NCI-H460 (cell line): ENCODE measurements at places on chromosomes 3 and 15.
A peak's percentile ranks its signal among the peaks of the same experiment; 100 is the strongest.

DNA sequence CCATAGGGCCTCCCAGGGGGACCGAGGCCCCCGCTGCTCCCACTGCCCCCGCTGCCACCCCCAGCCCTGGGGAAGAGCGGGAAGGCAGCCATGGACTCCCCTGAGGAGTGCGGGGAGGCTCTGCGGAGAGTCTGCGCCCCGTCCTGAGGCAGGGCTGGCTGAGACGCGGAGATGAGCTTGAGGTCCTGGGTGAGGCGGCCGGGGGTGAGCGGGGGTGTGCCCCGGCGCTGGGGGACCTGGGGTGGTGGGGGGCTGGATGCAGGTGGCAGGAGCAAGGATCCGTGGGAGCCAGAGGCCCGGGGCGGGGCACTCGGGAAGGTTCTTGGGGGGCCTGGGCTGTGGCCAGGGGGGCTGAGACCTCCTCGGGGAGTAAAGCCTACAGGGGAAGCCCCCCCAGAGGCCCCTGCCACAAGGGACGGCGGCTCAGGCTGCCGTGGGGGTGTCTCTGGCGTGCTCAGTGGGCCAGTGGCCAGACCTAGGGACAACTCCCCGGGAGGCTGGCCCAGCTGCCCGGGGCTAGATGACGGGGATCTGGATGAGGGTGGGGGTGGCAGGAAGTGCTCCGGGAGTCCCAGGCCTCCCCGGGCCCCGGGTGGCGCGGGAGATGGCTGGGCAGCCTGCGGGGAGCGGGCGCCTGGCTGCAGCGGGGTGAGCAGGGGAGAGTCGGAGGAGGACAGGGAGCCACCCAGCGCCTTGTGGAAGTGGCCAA lies 45.9 kb downstream of the HCN4 start:
- no peak for DNase-seq

GRCh38 chr3:188178293-188178936 lies 24.5 kb downstream of the LPP start:
- DNase-seq: no peak

DNA sequence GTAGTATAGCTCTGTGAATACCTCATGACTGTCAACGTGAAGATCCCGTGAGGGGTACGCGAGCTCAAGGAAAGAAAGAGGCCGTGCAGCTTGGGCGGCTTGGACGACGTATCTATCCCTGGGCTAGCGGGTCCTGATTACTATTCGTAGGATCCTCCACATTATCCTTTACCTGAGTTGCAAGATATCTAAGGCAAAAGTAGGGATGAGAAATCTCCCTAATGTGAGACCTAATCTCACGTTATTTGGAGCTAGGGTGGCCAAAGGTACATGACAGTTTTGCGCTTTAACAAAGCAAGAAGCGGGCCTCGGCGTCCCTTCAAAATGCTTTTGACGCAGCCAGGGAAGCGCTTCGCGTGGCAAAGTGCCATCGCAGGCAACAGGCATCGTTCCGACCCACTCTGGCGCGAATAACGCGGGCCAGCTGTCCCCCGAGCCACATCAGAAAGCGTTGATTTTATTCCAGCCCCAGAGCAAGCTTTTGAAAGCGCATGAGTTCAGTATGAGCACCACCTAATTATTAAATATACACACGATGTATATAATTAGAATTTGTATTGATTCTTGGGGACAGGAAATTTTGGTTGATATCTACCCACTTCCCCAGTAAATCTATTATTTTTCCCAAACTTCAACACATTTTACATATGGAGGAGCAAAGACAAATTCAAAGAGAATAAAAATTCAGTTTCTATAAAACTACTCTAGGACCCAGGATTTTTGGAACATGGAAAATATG lies 2.5 kb upstream of the EOMES start:
- no peak for DNase-seq

GRCh38 chr3:196073255-196073753 lies 8.6 kb downstream of the TFRC start:
- peak; percentile 50 for DNase-seq

GRCh38 chr3:110974902-110975301 lies 96.7 kb upstream of the NECTIN3 start:
- no peak for DNase-seq

DNA sequence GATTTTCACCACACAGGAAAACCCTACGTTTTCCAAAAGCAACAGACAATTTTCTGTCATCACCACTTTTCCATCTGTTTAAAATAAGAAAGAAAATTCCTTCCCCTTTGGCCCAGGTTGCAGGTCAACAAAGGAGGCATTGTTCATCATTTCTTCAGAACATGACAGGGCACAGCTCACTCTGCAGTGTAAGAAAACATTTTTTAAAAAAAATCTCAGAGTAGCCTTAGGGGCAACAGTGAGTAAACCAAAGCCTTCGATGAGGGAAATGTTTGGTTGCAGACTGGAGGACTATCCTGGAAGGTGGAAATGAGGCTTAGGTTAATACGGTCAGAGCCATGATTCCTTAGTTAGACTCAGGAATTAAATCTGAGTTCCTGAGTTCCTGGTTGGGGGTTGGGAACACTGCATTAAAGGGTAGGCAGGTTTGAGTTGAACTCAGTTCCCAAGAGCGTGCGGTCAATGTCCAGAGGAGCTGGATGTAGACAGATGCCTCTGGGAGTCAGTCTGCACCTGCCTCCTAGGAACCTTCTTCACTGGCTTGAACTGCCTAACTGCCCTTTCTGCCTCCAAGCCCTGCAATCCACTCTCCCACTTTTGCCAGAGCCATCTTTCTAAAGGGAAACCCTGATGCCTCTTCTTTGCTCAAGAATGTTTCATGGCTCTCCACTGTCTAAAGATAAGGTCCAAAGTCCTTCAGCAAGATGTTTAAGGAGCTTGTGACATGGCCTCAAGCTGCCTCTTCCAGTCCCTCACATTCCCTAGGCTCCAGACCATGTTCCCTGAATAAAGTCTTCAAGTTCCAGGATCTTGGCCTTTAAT lies 3.3 kb upstream of the HES1 start:
- no peak for DNase-seq

GRCh38 chr3:33833408-33834095 lies 35.1 kb downstream of the PDCD6IP start:
- no peak for DNase-seq

DNA sequence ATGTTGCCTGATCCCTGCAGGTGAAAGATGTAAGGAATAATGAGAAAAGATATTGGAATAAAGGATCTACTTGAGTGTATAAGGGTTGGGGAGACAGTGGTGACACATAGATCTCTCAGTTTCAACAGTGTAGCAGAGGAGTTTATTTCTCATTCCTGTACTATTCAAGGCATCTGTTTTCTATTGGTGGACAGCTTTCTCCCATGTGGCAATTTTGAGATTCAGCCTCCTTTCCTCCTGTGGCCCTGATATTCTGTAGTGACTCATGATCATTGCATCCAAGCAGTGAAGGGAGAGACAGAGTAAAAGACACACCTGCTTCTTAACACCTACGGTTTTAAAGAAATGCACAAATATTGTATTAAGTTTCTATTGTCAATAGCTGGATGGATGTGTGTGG lies 327.6 kb downstream of the GRM7 start:
- no peak for DNase-seq

DNA sequence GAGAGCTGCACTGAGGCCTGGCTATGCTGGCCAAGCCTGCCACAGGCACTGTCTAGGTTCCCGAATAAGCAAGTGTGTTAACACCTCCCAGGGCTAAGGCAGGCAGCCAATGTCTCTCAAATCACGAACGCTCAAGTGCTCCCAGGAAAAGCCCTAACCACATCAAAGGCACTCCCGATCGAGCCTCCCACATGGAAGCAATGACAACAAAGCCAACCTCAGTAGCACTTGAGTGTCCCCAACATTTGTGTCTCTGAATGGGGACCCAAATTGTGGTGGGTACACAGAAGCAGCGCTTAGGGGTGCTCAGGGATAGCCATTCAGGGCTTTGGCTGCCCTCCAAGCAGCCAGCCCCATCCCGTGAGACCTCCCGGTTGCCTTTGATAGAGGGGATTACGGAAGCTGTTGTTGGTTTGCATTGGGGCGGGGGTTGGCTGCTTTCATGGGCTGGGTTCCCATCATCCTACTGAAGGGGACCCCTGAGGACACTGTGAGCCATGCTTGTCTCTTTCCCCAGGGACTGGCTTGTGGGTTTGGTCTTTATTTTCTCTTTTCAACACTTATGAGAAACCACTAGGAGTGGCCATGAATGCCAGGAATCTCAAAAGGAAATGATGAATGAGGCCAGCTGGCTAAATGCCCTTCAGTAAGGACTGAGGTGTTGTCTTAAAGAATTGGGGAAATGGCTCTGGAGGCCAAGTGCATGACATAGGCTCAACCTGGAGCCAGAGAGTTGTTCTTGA lies 234.1 kb upstream of the FEZF2 start:
- no peak for DNase-seq

- DNase-seq: no peak
These were observed 63.5 kb downstream of the EPHB1 start for GRCh38 chr3:134858441-134859035.

DNA sequence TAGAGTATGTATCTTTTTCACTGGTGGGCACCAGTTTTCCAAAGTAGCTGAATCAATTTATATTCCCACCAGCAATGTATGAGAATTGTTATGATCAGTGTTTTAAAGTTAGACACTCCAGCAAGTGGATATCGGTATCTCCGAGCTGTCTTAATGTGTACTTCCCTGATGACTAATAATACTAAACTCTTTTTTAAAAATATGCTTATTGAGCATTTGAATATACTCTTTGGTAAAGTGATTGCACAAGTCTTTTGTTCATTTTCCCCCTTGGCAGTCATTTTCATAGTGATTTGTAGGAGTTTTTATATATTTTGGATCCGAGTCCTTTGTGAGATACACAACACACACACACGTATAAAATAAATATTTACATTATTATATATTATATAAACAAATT lies 12.5 kb upstream of the FEM1B start:
- DNase-seq: no peak

DNA sequence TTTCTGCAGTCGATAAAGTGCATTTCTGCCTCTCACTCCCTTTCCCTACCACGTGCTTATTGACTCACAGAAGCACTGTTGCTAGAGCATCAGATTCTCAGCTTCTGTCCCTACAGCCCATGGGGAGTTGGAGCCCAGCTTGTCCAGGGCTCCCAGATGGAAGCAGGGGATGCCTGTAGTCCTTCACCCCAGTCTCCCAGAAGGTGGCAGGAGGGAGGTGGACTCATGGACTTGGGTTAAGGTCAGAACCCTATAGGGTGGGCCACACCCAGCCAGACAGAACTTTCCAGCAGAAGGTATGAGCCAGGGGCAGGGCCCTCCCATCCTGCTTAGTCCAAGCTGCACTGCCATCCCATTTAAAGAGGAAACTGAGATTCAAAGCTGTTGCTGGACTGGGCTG lies 33.1 kb upstream of the SEMA3F start:
- no peak for DNase-seq

DNA sequence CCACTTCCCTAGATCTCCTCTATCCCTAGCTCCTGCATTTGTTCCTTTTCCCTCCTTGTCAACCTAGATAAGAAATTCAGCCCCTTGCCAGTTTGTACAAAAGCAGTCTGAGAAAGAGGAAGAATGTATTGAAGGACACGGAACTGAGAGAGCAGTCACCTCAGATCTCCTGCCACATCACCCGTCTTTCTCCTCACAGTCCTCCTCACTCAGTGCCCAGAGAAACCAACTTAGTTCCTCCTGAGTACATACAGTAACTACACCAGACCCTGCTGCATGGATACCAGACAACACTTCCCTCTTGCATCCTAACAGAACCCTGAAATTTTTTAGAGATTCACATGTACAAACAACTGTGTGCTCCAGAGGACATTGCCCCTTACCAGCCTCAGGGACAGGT lies 563.6 kb upstream of the ADAMTS9 start:
- DNase-seq: no peak

DNA sequence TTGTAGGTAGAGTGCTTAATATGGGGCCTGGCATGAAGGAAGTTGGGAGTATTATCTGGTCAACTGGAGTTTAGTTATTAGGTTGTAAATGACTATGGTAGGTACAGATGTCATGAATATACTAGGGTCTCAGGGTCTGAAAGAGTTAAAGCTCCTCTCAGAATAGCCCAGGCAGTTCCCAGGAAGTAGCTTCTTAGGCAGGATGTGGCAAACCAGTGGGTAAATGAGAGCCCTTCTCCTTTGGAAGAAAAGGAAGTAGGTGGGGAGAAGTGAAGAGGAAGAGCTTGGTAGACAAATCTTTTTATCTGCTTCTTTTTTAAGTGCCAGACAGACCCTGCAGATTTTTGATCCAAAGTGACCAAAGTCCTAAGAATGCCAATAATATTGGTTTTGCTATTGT lies 24.5 kb downstream of the MAP2K1 start:
- DNase-seq: no peak

GRCh38 chr15:80906159-80906766 lies 83.4 kb downstream of the MESD start:
- no peak for DNase-seq

GRCh38 chr15:29140475-29141307 lies 128.9 kb downstream of the NSMCE3 start:
- no peak for DNase-seq

DNA sequence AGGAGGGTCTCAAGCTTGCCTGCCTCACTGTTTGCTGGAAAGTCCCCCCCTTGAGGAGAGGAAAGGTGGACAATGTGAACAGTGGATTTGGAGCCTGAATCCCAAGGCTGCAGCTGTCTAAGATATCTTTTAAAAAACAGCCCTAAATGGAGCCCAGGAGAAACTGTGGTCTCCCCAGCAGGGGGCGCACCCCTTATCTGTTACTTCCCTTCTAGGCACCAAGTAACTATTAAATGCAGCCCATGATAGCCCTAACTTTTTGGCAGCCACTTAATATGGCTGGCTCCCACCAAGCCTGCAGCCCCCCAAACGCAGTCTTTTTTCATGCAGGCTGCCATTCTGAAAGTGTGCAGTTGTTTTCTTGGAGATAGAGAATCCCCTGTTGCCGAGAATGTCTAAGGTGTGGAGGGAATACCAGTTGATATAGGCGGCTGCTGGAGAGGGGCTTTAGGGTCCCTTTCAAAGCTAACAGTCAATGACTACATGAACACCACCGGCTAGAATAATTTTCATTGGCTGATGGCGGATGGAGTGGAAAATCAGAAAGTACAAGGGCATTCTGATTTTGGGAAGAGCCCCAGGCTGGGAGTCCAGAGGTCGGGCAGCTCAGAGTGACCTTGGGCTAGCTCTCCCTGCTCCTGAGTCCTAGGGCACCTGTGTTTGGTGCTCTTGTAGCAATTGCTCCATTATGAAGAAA lies 1.3 kb downstream of the RHCG start:
- DNase-seq: no peak

- no peak for DNase-seq
These were observed 84.7 kb downstream of the NCEH1 start for GRCh38 chr3:172626021-172626640.

DNA sequence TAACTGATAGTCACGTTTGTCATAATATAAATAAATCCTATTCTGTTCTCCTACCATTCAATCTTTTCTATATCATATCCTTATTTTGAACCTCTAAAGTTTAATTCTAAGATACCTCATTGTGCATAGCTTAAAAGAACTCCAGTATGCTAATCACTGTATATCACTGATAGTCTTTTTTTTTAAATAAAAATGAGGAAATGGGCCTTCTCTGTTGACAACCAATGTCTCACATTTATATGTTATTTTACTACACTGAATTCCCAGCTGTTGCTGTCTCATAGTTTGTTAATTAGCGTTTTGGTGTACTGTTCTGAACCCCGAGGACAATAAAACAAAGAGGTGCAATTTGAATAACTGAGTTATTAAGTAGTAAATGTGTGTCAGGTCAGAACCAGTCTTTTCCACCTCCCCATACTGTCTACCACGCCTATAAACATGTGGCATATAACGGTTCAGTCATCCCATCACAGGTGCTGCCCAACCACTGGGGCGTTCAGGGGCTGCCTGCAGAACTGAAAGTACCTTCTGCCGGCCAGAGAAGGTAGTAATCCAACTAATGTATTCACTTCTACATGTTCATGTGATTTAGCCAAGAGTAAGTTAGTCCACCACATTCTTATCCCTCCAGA lies 14.9 kb downstream of the CBLB start:
- no peak for DNase-seq
